ENCODE measurements at places on chromosomes 4 and X.

GRCh38 chr4:175499735-175500352 lies 312.2 kb downstream of the GPM6A start:
- no peak for DNase-seq

DNA sequence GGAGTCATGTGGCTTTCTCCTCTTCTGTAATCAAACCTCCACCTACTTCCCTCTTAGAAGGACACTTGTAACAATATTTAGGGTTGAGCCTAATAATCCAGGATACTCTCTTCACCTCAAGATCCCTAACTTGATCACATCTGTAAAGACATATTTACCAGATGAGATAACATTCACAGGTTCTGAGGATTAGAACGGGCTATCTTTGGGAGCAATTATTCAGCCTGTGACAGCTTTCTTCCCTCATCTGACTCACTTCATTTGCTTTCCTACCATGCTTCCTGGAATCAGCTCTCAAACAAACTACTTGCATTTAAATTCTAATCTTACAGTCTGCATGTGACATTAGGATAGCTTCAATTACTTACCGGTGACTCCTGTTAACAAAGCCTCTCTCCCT lies 133.5 kb upstream of the NDST3 start:
- no peak for DNase-seq

DNA sequence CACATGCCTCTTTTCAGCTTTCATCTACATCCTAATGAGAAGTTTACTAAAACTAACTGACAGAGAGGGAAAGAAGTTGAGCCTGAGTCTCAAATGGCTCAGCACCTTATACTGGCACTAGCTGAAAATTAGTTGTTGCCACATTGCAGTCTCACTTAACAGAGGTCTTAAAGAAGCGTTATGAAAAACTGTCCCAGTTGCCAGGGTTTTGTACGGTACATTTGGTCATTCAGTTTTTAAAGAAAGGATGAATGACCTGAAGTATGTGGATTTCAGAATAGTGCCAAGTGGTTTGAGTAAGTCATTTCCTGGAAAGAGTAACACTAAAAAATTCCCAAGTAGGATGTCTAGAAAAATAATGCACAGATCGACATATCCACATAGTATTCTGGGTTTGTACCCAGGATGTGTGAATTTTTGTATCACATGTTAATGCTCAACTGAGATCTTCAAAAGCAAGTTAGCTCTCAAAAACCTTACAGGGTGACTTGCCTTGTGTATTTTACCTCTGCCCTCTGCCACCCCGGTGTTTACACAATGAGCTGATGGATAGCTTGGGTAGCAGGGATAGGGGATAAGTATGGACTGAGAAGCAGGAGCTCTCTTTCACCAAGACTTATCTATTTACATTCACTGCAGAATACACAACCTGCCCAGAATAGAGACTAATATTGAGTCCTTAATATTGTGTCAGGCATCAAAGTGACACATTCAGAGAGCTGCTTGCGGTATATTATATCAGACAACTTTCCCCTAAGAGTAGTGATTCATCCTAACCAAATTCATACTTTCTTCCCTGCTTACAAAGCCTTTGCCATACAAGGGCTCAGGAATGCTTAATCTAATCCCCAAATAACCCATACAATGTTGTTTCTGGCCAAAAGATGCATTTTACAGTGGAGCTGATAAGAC lies 1075.7 kb upstream of the PABPC4L start:
- no peak for DNase-seq

GRCh38 chr4:46450556-46450955 lies 60.6 kb upstream of the GABRA2 start:
- no peak for DNase-seq

GRCh38 chr4:65604515-65604914 lies 65.8 kb downstream of the EPHA5 start:
- no peak for DNase-seq

GRCh38 chr4:4735136-4735750 lies 124.2 kb upstream of the MSX1 start:
- no peak for DNase-seq

DNA sequence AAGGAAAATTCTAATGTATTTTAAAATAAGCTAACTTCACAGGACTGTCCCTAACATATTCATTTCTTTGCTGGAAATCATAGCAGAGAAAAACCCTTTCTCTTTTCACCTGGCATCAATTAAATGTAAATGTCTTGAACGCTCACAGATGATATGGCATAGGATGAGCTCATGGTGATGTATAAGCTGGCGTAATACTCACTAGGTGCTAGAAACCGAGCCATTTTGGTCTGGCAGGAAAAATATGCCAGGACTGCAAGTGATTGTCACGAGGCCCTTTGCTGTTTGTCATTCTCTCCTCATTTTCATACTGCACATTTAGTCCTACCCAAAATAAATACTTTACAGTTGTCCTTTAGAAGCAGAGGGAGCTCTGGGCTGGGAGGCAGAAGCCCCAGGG lies 222.7 kb upstream of the LNX1 start:
- DNase-seq, result no peak

DNA sequence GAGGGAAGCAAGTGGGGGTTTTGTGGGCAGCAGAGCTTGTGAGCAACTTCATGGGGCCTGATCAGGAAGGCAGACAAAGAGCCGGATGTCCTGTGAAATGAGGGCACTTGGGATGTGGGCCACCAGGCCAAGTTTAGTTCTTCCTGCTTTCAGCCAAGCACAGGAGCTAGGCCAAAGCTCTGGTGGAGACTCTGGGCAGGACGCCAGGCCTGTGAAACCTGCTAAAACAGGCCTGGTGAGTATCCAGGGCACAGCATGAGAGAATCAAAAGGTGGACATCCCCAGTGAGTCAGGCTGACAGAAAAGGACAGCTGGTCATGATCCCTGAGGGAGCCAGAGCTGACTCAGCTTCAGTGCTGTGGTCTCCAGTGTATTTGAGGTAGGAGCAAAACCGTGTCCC lies 95.7 kb downstream of the NPNT start:
- DNase-seq, result no peak

All from CD4-positive, alpha-beta T cell treated with Interleukin-15 for 4 hours (primary cell).